ENCODE measurements at places on chromosomes 2 and 18. TPM values are rescaled to one million over a fixed set of nuclear protein-coding genes. Genes with fewer than 3 reads are reported as not detected.

DNA sequence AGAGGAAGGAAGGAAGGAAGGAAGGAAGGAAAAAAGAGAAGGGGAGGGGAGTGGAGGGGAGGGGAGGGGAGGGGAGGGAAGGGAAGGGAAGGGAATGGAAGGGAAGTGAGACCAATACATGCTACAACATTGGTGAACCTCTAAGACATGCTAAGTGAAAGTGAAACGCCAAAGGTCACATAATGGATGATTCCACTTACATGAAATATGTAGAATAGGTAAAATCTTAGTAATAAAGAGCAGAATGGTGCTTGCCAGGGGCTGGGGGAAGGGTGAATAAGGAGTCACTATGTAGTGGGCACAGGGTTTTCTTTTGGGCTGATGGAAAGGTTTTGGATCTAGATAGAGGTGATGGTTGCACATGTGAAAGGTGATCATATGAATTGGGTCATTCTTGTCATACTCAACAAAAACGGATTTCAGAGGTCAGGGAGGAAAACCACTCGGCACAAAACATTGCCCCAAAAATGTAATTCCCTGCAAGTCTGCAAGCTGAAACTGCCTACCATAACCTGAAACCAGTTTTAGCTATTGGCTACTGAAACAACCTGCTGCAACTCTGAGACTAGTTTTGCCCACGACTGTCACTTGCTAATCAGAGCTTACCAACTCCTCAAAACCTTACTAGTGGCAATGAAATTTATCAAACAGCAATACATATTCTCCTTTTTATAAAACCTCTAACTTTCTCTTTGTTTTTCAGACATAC lies 59.2 kb downstream of the CCDC141 start:
- no peak overlapping the region for H3K27ac ChIP-seq
- peaks cover 9% of the 10 kb centered on the region for H3K4me1 ChIP-seq
- H3K36me3 ChIP-seq, result no peaks in the 10 kb centered on the region
- no peaks in the 10 kb centered on the region for H3K27me3 ChIP-seq

DNA sequence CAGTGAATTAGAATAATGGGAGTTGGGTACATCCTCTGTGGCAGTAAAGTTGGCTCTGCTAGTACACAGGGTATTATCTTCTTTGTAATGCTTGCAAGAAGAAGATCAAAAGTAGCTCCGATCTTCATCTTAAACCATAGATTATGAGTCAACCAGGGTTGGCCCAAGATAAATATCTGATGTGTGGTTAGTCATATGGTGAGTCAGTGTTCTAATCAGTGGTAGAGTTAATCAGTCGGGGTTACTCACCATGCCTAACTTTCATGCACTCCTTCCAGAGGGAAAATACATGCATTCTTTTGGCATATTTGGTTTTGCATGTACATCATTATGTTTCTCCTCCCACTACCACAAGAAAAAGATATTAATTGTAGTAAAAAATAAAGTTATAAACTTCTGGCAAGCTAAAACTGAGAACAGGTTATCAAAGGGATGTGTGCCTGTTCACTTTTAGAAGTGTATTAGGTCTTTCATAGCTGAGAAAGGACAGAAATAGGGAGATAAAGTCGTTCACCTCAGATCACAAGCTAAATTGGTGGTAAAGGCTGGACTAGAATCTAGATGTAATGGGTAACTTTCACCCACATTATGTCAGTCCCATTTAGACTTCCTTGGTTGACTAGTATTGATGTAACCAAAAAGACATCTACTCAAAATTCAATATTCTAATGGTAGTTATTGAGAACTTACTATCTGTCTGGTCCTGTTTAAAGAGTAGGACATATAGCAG lies 684.4 kb downstream of the IRS1 start:
- H3K27me3 ChIP-seq, result peaks cover 4% of the 10 kb centered on the region
- no peak overlapping the region for H3K4me3 ChIP-seq
- H3K27ac ChIP-seq, result no peak overlapping the region
- no peaks in the 10 kb centered on the region for H3K36me3 ChIP-seq
- H3K4me1 ChIP-seq, result peaks cover 8% of the 10 kb centered on the region

Gene DSC3
- total RNA-seq, result not detected

Gene SLC4A5
- total RNA-seq, result 1.2 TPM

- H3K4me1 ChIP-seq, result no peaks in the 10 kb centered on the region
- no peaks in the 10 kb centered on the region for H3K36me3 ChIP-seq
- H3K27ac ChIP-seq, result no peak overlapping the region
- no peaks in the 10 kb centered on the region for H3K27me3 ChIP-seq
These were observed 54.7 kb downstream of the LINC00305 start for GRCh38 chr18:64094210-64094609.

- H3K27me3 ChIP-seq, result peaks cover 5% of the 10 kb centered on the region
- DNase-seq, result no peak
- no peak overlapping the region for H3K27ac ChIP-seq
These were observed 32.1 kb upstream of the DPP4 start for GRCh38 chr2:162106146-162106551.

DNA sequence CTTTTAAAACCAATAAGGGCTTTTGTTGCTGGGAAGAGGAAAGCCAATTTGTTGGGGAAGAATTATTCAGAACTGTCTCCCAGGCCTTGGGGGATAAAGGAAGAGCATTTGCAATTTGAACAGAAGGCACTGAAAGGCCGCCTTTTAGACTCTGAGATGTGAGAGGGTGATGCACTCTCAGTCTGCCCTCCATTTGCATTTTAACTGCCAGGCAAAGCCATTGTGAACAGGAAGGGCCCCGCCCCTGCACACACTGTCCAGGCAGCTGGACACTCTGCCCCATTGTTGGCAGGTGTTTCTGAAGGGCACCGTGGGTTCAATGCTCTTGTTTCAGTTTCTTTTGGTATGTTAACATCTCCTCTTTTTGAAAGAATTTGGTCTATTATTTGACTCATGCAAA lies 169.5 kb upstream of the COPS8 start:
- H3K27me3 ChIP-seq, result peaks cover 6% of the 10 kb centered on the region
- no peak overlapping the region for H3K4me3 ChIP-seq
- no peak for DNase-seq
- H3K4me1 ChIP-seq, result no peaks in the 10 kb centered on the region
- H3K27ac ChIP-seq, result no peak overlapping the region

- no peaks in the 10 kb centered on the region for H3K36me3 ChIP-seq
- H3K4me3 ChIP-seq, result no peak overlapping the region
These were observed 212.2 kb downstream of the XIRP2 start for GRCh38 chr2:167100506-167100905.

Gene TMEM169
- 1.3 TPM for total RNA-seq
